Cerebellar nuclear complex (tissue), 1 donor: ENCODE measurements at places on chromosomes 2 and 18.

GRCh38 chr2:168971261-168971660 is 59.9 kb downstream of the ABCB11 start:
- DNase-seq, result no peak

DNA sequence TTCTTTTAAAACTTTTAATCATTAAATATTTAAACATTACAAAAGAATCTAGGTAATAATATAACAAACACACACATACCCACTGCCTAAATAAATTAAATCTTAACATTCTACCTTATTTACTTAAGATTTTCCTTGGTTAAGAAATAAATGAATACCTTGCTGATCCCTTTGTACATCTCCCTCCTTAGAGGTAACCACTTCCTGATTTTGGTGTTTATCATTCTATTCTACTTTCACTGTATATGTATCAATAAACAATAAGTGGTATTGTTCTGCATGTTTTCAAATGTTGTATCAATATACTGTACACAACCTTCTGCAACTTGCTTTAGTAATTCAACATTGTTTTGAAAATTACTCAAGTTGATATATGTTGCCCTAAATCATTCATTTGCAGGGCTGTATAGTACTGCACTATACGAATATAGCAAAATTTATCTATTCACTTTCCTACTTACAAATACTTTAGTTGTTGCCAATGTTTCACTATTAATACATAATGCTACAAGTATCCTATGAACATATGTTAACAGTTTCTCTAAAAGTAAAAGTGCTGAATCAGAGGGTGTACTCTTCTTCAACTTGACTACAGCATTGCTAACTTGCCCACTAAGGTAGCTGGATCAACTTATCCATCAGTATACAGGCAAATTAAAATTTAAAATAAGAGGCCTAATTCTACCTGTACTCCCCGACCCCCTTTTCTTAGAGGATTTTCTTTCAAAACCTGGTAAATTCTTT is 65.8 kb downstream of the MEMO1 start:
- no peak for DNase-seq

GRCh38 chr18:72995558-72995957 is 127.8 kb upstream of the NETO1 start:
- DNase-seq, result no peak

- no peak for DNase-seq
Measured at GRCh38 chr2:167438206-167438605, 549.9 kb downstream of the XIRP2 start.

DNA sequence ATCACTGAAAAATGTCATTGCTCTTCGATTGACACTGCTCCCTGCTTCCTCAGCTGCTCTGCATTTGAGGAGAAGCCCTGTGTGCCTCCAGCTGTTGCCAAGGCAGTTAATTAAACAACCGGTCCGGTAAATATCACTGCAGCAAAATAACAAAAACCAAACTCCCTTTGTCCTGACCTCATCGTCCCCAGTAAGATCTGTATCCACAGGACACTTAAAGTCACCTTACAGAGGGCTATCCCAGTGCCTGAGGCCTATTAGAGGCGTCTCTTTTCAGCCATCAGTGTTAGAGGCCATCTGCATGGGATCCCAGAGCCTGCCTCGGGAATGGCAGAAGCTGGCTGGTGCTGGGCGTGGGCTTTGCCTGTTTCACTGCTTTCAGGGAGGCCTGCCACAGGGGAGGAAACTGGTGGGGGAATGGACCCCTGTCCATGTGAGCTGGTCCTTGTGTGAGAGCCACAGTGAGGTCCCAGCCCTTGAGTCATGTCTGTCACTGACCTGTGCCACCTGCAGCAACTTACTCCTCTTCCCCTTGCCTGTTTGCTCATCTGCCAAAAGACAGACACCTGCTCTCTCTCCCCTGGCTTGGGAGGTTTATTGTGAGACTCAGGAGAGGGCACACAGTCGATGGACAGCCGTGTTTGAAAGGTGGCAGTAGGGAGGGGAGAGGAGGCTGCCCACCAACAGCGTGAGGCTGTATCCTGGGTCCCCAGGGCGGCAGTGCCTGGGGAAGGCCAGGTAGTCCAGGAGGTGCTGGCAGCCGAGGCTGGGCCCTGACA is 117.7 kb upstream of the MCFD2 start:
- DNase-seq, result no peak

- no peak for DNase-seq
Measured at GRCh38 chr2:238855891-238856580, 8.2 kb downstream of the TWIST2 start.

DNA sequence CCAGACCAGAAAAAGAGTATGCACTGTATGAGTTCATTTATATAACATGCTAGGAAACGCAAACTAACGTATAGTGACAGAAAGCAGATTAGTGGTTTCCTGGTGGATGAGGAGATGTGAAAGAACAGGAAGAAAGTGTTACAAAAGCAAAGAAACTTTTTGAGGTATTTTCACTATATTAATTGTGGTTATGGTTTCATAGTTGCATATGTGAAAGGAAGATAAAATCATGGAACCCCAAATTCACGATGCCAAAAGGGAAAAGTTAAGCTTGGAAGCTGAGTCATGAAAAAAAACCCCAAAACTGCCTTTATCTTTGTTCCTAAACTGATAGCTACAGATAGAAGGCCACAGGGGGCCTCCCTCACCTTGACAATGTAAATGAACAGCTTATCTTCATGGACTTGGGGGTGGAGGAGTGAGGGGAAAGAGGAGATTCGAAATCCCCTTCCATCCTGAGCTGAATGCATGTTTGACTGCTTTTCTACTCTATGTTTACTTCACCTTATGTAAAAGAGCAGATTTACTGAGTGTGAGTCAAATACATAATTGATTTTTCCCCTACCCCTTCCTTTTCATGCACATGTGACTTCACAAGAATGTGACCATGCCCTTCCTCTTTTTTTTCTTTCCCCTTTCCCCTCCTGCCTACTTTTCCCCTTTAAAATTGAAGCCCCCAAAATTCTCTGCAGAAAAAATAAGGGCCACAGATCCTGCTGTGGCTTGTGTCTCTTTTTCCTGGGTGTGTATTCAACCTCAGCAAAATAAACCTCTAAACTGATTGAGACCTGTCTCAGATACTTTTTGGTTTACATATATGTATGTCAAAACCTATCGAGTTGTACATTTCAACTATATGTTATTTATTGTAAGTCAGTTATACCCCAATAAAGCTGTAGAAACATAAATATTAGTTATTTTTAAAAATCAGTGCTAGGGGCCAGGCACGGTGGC is 100.1 kb upstream of the TLK1 start:
- DNase-seq, result no peak

- no peak for DNase-seq
Measured at GRCh38 chr2:75166491-75166890, 32.8 kb downstream of the TACR1 start.

- no peak for DNase-seq
Measured at GRCh38 chr2:57878866-57879210, 167.8 kb upstream of the VRK2 start.

DNA sequence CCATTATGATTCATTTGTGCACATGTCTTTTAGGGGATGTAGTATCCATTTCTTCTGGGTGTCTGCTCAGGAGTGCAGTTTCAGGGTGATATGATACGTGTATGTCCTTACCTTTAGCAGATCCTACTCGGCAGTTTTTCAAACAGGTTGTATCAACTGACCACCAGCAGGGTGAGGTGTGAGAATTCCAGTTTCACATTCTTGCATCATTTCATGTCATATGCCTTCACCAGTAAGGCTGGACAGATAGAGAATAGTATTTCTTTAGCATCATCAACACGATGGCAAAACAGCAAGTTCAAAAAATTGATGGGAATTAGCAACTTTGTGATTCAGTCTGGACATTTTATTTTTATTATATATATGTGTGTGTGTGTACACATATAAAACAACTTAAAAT is 230.0 kb upstream of the TPO start:
- no peak for DNase-seq

- DNase-seq, result no peak
Measured at GRCh38 chr2:127664065-127664894, 11.1 kb downstream of the LIMS2 start.

DNA sequence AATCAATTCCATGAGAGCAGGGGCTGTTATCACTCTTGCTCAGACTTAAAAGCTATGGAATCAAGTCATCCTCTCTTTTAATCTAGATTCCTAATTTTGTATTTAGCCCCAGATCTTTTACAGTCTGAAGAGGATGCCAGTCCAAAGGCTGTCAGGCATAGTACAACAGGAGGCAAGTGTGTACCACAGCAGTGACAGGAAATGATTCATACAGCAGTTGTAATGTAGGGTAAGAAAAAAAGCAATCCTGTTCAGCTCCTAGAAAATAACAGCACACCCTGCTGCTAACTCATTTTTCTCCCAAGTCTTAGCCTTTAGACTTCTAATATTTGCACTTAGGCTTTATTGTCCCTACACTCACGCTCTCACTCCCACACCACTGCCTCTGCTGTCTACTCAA is 127.8 kb upstream of the SYT4 start:
- DNase-seq, result no peak

- DNase-seq, result no peak
Measured at GRCh38 chr2:142973822-142974207, 96.4 kb downstream of the KYNU start.

- DNase-seq, result no peak
Measured at GRCh38 chr18:44601447-44601846, 79.2 kb upstream of the SETBP1 start.

DNA sequence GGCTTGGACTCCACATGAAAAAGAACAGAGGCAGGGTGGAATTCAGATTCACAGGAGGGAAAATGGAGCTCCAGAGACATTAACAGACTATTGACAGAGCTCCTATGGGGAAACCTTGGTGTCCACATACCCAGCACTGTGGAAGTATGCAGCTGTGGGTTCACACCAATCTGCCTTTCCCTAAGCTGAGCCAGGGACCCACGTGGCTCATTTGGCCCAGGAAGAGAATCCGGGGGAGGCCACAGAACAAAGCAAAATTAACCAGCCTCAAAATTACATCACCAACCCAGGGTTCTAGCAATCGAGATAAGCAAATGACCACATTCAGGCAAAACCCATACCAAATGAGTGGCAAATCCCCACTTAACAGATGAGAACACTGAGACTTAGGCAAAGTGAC is 105.8 kb upstream of the TWIST2 start:
- no peak for DNase-seq

DNA sequence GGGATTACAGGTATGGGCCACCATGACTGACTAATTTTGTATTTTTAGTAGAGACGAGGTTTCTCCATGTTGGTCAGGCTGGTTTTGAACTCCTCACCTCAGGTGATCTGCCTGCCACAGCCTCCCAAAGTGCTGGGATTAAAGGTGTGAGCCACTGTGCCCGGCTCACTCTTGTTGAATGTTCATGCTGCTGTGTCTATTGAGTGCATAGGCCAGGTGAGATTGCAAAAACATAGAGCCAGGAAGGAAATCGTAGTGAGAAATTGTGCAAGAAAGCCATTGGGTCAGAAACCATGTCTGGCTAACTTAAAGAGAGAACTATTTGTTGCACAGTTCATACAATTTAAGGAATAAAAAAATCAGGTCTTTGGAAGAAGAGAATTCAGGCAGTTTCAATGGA is 45.5 kb upstream of the FZD5 start:
- DNase-seq, result no peak

- DNase-seq, result no peak
Measured at GRCh38 chr2:219001577-219002394, 8.6 kb upstream of the CRYBA2 start.

DNA sequence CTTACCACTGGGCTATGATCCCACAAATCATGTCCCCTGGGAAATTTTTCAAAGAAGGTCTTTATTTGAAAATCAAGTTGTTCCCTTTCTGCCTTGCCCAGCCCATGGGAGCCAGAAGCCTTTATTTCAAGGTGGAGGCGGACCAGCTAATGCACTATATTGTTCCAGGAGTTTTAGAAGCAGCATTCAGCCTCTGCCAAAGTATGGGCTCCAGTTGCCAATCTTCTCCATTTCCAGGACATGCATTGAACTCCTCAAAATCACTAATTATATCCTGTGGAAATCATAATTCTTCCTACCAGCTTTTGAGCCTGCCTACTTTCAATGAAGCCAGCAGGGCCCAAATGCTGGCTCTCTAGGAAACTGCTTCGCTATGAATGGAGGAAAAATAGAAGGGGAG is 195.8 kb downstream of the RAD51AP2 start:
- DNase-seq, result no peak

- DNase-seq, result no peak
Measured at GRCh38 chr2:201285499-201285898, 25.2 kb downstream of the CASP8 start.

GRCh38 chr2:240792629-240793312 is 27.2 kb downstream of the KIF1A start:
- DNase-seq, result no peak

DNA sequence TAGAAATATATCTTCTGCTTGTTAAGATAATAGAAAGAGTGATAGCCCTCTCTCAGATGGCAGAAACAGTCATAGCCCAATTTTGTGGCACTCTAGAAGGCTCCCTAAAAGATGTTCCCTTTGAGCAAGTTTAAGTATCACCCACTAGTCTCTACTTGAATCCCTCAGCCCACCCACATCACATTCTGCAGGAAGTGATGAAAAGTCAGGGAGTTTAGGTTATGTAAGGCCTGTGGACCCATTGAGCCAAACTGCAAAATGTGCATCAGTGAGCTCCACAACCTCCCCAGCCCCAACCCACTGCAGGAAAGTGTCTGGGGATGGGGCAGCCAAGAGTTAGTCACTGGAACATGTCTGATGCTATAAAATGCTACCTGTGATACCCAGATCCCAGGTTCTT is 25.6 kb downstream of the ANKRD44 start:
- DNase-seq, result no peak

DNA sequence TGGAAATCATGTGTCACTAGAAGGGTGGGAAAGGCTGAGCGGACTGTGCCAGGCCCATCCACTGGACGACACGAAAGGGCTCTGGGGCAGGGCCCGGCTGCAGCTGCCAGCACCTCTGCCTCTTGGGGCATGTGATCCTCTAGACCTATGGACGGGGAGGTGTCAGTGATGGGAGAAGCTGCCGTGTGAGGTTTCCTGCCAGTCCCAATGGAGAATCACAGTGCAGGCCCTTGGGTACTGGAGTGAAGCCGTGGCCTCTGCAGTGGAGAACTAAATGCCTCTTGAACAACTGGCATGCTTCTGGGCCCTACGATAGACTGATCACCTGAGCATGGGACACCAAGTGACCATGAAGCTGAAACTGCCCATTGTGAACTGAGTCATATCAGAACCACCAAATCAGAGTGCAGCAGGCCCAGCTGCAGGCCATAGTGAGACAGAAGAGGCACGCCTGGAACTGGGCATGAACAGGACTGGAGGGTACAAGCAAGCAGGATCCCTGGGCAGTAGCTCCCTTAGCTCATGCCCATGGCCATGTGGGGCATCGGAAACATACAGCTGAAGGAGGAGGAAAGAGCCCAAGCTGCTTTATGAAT is 18.8 kb upstream of the RHOB start:
- DNase-seq, result no peak

- no peak for DNase-seq
Measured at GRCh38 chr2:63983986-63984605, 35.1 kb downstream of the VPS54 start.
